ENCODE measurements at places on chromosomes 3 and 15.
A peak's percentile ranks its signal among the peaks of the same experiment; 100 is the strongest.

DNA sequence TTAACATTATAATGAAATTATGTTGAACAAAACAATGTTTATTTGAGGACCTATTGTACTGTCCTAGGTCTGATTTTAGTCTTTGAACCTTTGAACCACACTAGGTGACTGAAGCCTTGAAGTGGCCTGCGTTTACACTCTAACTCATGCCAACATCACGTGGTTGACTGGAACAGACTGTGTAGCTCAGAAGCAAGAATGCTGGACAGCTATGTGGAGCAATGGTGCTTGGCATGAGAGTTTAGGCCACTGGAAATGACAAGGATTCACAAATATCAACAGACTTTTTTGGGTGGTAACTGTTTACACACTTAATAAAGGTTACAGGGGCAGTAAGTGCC is 391.5 kb downstream of the RAP2B start:
- no peak for DNase-seq

- no peak for DNase-seq
Measured at GRCh38 chr3:72629191-72629631, 219.0 kb downstream of the SHQ1 start.

GRCh38 chr3:68089572-68090011 is 435.2 kb upstream of the SUCLG2 start:
- DNase-seq: no peak

GRCh38 chr15:74820056-74820455 is 6.4 kb upstream of the CPLX3 start:
- no peak for DNase-seq

DNA sequence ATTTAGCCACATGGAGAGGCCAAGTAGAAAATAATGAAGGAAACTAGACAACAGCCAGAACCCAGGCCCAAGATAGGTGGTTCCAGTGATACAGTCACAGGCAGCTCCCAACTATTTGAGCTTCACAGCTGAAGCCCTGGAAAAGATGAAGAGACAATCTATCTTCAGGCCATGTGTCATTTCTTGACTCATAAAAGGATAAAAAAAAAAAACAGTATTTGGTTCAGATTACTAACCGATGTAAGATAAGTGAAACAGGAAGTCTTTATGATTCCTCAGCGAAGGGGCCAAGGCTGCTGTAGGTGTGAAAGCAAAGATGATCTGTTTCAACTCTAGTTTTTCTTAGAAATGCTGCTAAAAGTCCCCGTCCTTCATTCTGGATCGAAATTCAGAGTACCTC is 394.6 kb downstream of the ZNF385D start:
- DNase-seq: no peak

DNA sequence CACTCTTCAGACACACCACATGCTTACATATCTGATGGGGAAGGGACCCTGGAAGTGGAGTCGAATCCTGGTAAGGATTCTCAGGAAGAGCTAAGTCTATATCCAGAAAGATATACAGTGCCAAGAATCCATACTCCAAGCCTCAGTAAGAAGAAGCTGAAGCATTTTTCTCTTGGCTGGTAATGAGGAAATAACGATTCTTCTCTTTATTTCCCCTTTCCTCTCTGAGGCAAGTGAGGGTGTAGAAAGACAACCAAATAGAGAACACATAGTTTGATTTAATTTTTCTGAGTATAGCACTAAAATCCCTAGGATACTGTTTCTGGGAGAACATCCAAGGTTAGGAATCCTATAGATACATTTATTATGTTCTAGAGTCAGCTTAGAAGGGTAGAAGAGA is 857.3 kb downstream of the TUSC7 start:
- no peak for DNase-seq

DNA sequence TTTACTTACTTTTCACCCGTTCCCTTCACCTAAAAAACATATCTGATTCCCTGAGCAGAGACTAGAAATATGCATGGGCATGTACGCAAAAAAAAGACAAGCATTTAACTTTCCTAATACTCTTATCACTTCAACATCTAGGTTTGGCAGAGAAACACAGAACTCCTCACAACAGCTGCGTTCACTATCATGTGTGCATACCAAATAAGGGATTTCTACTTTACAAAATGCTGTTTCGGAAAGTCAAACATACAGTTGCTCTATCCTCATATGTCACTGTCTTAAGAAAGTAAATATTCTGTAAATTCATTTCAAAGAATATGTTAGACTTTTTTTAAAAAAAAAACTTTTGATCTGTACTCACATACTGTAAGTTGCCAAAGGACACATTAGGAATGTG is 65.1 kb upstream of the CBLB start:
- DNase-seq: no peak

GRCh38 chr15:56194035-56194434 is 49.6 kb downstream of the RFX7 start:
- no peak for DNase-seq

GRCh38 chr15:65651831-65652749 is 30.4 kb downstream of the SLC24A1 start:
- DNase-seq: no peak

- DNase-seq: no peak
Measured at GRCh38 chr3:74489050-74489792, 125.2 kb downstream of the CNTN3 start.

DNA sequence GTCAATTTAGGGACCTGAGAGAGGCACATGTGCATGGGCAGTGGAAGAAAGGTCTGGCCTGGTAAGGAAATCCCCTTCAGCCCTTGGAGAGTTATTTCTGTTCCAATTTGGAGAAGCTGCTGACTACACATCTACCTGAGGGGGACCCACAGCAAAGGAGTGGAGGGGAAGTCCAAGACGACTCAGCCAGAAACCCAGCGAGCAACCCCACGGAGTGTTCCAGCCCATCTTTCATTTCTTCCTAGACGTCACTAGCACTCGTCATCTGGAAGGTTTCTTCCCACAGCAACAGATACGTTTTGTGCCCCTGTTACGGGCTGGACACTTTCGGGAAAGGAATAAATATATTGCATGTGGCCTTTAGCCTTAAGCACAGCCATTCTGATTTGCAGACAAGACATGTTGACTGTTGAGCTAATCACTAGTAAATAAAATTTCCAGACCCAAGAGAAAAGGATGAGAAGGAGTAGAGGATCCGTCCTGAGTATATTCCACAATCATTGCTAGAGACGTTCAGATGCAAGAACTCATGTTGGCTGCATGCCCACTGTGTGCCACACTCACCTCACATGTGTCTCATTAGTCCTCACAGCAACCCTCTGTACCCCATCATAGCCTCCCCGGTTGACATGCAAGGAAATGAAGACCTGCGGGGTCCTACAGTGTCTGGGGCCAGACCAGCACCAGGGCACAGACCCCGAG is 7.8 kb upstream of the FAM174B start:
- no peak for DNase-seq

- DNase-seq: no peak
Measured at GRCh38 chr3:50644561-50644960, 27.6 kb downstream of the MAPKAPK3 start.

- no peak for DNase-seq
Measured at GRCh38 chr3:108475220-108475782, 35.1 kb downstream of the MYH15 start.

DNA sequence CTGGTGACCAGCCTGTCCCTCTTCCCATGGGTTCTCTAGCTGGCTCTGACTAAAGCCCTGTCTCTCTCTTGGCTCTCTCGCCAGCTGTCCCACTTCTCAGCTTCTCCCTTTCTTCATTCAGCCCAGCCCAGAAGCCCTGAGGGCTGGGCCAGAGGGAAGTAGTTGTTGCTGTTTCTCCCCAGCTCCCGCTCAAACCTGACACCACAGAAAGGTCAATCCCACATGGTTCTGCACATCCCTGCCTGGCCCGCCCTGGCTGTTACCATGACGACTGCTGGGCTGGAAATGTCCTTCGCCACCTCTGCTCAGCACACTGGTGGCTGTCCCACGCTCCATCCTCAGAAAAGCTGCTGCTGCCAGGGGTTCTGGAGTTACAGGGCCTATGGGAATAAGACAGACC is 25.9 kb downstream of the CCDC32 start:
- DNase-seq: no peak

DNA sequence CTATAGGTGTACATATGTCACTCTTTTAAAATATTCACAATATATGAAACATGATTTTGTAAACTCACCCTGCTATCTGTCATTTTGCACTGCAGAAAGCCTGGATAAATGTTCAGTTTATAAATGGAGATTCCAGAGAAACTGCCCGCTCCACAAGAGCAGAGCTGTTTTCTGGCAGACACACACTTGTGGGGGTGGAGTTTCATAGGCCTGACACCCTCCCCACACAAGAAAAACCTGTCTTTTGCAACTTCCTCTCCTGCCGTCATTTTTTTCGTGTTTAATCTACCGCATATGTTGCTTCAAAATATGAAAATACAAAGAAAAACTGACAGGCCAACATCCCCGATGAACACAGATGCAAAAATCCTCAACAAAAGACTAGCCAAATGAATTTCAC is 479.0 kb downstream of the GABRG3 start:
- no peak for DNase-seq

DNA sequence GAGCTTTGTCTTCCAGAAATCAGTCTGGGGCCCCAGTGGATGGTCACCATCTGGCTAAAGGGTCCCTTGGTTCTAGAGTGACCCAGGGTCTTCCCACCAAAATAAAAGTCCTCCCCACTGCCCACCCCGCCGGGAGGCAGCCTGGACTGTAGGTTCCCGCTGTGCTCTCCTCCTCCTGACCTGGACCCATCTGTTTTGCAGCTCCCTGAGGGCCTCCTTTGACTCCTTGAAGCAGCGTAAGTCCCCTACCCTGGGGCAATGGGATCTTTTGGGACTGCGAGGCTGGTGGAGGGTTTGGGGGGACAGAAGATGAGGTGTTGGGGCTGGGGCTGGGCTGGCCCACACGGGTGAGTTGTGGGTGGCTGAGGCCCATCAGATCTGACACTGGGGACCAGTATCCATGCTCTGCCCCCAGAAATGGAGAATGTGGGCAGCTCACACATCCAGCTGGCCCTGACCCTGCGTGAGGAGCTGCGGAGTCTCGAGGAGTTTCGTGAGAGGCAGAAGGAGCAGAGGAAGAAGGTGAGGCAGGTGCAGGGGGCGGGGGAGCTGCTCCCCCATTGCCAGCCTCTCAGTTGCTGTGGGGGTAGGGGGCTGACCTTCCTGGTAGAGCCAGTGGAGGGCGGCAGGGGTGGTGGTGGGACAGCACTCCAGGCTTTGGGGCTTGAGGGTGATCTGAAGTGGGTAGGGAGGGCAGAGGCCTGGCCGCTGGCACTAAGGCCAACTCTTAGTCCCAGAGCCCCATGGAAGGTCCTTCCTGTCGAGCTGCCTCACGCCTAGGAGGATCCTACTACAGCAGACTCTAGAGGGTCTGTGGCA is 30.4 kb downstream of the PSTPIP1 start:
- no peak for DNase-seq

GRCh38 chr15:56653107-56653506 is 80.2 kb downstream of the ZNF280D start:
- DNase-seq: no peak

- peak; percentile 7 for DNase-seq
Measured at GRCh38 chr3:123286308-123287023, 84.7 kb downstream of the SEC22A start.

- no peak for DNase-seq
Measured at GRCh38 chr15:66702787-66703539, 927 bp downstream of the SMAD6 start.

GRCh38 chr3:52232279-52233107 is 6.5 kb downstream of the TWF2 start:
- DNase-seq: no peak

DNA sequence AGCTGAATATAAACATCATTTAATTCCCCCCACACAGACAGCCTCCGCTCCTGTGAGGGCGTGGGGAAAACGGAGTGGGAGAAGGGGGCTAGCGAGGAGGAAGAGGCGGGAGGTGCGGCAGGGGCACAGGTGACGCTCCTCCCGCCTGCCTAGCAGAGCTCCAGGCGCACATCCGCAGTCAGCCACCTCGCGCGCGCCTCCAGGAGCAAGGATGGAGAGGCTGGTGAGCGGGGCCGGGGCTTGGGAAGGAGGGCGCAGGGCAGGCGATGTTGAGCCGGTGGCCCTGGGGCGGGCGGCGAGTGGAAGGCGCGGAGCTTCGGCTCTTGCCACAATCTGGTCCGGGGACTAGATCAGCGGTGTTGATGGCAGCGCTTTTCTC is at the start of gene CD200:
TSS of gene CD200 (plus strand) at position 155 of the 379 bp plus-strand sequence. CDS start at position 212, 57 bp downstream.
- DNase-seq: no peak

GRCh38 chr3:168284728-168285127 is 189.0 kb upstream of the GOLIM4 start:
- no peak for DNase-seq

GRCh38 chr3:138132239-138132638 is at the start of gene A4GNT:
Gene A4GNT, minus strand, starts transcription at chr3:138132390. Its CDS starts 1,134 bp downstream, at chr3:138131256.
- DNase-seq: no peak

DNA sequence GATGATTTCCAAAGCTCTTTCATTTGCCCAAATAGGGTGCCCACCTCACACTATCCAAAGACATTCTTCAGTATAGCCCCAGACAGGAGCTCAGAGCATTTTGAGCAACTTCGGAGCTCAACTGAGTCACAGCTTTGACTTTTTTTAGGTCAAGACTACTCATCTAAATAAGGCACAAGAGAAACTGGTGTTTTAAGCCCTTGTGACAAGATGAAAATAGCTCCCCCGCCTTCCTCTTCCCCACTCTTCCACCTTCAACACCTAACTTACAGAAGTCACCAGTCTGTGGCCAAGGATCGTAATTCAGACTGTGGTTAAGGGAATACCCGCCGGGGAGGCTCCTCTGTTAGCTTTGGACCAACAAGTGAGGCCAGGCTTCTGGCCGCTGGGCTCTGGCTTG is 60.4 kb upstream of the CA12 start:
- no peak for DNase-seq

GRCh38 chr15:101187820-101188636 is 63.8 kb downstream of the CHSY1 start:
- no peak for DNase-seq

GRCh38 chr3:93979850-93980676 is at the start of gene ARL13B:
Gene ARL13B, plus strand, starts transcription at chr3:93980155. Its CDS starts 269 bp downstream, at chr3:93980424.
- DNase-seq: peak; percentile 99

GRCh38 chr15:99273801-99274200 is 22.5 kb downstream of the LRRC28 start:
- DNase-seq: no peak

DNA sequence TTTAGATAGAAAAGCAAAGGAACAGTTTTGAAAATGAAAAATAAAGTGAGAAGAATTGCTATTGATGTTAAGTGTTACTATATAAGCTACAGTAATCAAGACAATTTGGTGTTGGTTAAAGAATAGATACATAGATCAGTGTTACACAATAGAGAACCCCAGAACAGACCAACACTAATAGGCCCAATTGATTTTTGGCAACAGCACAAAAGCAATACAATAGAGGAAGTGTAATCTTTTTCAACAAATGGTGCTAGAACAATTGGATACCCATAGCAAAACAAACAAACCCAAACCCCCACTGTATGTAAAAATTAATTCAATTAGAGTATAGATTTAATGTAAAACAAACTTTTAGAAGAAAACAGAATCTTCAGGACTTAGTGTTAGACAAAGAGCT is 61.8 kb downstream of the ATP11B start:
- no peak for DNase-seq

GRCh38 chr3:33775363-33775762 is 23.1 kb upstream of the PDCD6IP start:
- no peak for DNase-seq

- no peak for DNase-seq
Measured at GRCh38 chr3:31184261-31185061, 290.0 kb upstream of the GADL1 start.

Measured in NCI-H1048 (cell line).